ENCODE measurements at places on chromosomes 16 and 17. TPM values are rescaled to one million over a fixed set of nuclear protein-coding genes. Genes with fewer than 3 reads are reported as not detected.

The KRT32 gene
- total RNA-seq: not detected

- peaks cover 3% of the 10 kb centered on the region for H3K27me3 ChIP-seq
- H3K27ac ChIP-seq: no peak overlapping the region
- no peaks in the 10 kb centered on the region for H3K36me3 ChIP-seq
- no peak for DNase-seq
Measured at GRCh38 chr17:69704935-69705334, 290.4 kb downstream of the MAP2K6 start.

The KRT15 gene
- not detected for total RNA-seq

GRCh38 chr17:15431196-15431595 is 36.2 kb downstream of the CDRT4 start:
- no peak overlapping the region for H3K4me3 ChIP-seq
- no peak for DNase-seq
- peaks cover 7% of the 10 kb centered on the region for H3K36me3 ChIP-seq
- no peaks in the 10 kb centered on the region for H3K4me1 ChIP-seq
- no peaks in the 10 kb centered on the region for H3K27me3 ChIP-seq

DNA sequence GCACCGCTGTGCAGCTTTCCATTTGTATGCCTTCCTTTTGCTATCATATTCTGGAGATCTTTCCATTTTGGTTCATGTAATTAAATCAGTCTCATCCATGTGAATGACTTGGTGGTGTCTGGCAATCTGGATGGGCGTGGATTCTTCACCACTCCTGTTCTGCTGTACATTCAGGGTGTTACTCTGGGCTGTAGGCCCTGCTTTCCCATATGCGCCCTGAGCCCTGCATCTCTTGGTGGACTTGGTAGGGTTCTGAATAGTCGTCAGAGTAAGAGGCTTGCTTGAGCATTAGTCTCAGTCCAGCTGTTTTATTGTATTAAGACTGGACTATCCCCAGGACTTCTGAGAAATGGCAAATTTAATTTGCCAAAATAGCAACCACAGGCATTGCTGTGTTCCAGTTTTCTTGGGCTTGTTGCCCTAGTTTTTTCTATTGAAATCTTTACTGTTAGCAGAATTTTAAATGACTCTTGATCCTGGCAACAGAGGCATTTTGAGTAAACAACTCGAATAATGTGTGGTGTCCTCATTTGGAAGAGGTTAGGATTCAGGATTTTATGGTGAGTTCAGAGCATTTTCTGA is 14.9 kb downstream of the BANP start:
- no peaks in the 10 kb centered on the region for H3K27me3 ChIP-seq
- no peak overlapping the region for H3K4me3 ChIP-seq
- H3K27ac ChIP-seq: peak overlapping the region; percentile 52
- H3K4me1 ChIP-seq: peaks cover 31% of the 10 kb centered on the region
- peaks cover 3% of the 10 kb centered on the region for H3K36me3 ChIP-seq

- no peaks in the 10 kb centered on the region for H3K27me3 ChIP-seq
- no peaks in the 10 kb centered on the region for H3K4me1 ChIP-seq
- no peak overlapping the region for H3K27ac ChIP-seq
- no peak for DNase-seq
Measured at GRCh38 chr16:19307587-19308241, 22.2 kb downstream of the CLEC19A start.

DNA sequence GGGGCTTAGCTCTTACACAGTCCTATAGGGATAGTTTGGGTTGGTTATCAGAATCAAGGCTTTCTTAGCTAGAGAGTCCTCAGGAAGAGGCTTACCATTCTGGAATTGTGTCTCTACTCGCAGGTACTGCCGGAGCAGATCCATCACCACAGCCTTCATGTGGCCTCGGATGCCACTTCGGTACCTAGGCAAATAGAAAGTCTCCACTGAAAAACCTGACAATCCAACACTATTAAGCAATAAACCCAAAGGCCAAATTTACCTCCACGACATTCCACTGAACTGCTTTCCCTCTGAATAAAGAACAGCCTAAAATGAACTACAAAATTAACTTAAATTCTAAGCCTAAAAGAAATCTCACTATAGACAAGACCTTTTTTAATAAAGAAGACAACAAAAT is 135.4 kb upstream of the C17orf78 start:
- H3K27ac ChIP-seq: no peak overlapping the region
- H3K36me3 ChIP-seq: peaks cover 24% of the 10 kb centered on the region
- DNase-seq: no peak
- H3K27me3 ChIP-seq: no peaks in the 10 kb centered on the region

DNA sequence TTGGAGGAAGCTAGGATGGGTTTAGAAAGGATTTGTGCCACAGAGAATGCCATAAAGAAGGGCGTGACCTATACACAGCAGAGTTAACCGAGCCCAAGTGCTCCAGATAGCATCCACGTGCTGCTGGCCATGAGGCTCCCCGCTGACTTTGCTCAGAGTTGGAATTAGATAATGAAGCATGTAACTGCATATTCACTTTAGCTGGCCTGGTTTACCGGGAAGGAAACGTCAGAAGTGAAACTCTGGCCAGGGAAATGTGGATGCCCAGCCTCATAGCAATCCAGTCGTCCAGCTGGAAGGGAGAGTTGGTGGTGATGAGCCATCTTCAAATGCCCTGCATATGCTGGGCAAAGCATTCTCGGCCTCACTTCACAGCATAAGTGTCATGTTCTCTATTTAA is 6.1 kb downstream of the KRT35 start:
- DNase-seq: no peak
- no peaks in the 10 kb centered on the region for H3K4me1 ChIP-seq
- H3K4me3 ChIP-seq: no peak overlapping the region
- no peak overlapping the region for H3K27ac ChIP-seq
- H3K27me3 ChIP-seq: peaks cover 16% of the 10 kb centered on the region

DNA sequence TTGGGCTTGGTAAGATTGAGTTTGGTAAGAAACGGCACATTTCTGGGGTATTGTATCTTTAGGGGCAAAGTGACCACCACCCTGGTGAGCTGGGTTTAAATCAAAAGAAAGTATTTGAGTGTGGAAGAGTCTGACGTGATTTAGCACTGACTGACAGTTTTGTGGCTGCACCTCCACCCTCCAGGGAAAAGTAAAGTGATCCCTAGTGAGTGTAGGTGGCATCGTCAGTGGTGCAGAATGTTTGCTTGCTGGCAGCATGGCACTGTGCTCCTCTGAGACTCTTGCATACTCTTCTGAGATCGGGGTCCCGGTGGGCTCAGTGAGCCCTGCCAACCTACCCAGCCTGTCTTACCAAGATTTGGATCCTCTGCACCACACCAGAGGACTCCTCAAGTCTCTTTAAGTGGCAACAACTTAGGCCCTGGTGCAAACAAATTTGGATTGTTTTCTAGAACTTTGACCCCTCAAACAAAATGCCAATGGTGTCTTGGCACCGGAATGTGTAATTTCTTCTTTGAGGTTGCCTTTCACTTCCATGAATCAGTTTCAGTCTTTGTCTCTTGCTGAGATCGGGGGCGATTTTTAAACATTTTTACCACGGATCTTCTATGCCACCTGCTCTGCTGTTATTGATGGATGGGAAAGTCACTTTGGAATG is 2.8 kb downstream of the PRKCB start:
- no peak overlapping the region for H3K27ac ChIP-seq
- no peaks in the 10 kb centered on the region for H3K36me3 ChIP-seq
- no peak for DNase-seq
- peaks cover 10% of the 10 kb centered on the region for H3K4me1 ChIP-seq

Measured in osteocyte (in vitro differentiated cells).